ENCODE measurements at places on chromosomes 4 and X. TPM values are rescaled to one million over a fixed set of nuclear protein-coding genes. Genes with fewer than 3 reads are reported as not detected.

DNA sequence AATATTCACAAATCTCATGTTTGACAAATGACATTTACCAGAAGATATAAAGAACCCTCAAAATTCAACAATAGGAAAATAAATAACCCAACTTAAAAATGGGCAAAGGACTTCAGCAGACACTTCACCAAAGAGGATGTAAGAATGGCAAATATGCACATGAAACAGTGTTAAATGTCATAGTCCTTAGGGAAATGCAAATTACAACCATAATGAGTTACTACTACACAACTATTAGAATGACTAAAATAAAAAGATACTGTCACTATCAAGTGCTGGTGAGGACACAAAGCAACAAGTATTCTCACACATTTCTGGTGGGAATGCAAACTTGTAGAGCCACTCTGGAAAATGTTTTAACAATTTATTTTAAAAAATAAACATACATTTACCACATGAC is 40.8 kb upstream of the NR0B1 start:
- DNase-seq: no peak

Gene OTC
- not detected for total RNA-seq

Gene ZDHHC9
- total RNA-seq: 5.8 TPM

Gene SORCS2
- total RNA-seq: 0.25 TPM

Data from activated naive CD4-positive, alpha-beta T cell treated with anti-CD3 and anti-CD28 coated beads, Interleukin-2, amount 50 U/mL, for 72 hours (primary cell).